ENCODE measurements at places on chromosomes 7 and 10. TPM values are rescaled to one million over a fixed set of nuclear protein-coding genes. Genes with fewer than 3 reads are reported as not detected.

Gene MKI67
- total RNA-seq, result 2.3 TPM

Gene PLEKHS1
- not detected for total RNA-seq

Gene FGFBP3
- total RNA-seq, result 2.3 TPM

Gene NDUFB8
- total RNA-seq, result 376 TPM

Gene ATG9B
- total RNA-seq, result not detected

GRCh38 chr10:8534891-8535290 is 480.4 kb downstream of the GATA3 start:
- H3K27me3 ChIP-seq, result no peaks in the 10 kb centered on the region
- no peaks in the 10 kb centered on the region for H3K36me3 ChIP-seq
- H3K4me1 ChIP-seq, result no peaks in the 10 kb centered on the region
- no peak for DNase-seq

GRCh38 chr10:30701451-30702173 is 72.1 kb upstream of the LYZL2 start:
- H3K4me1 ChIP-seq, result no peaks in the 10 kb centered on the region
- peak overlapping the region; percentile 20 for H3K27ac ChIP-seq
- H3K4me3 ChIP-seq, result no peak overlapping the region
- H3K36me3 ChIP-seq, result no peaks in the 10 kb centered on the region
- no peak for DNase-seq

- H3K4me3 ChIP-seq, result no peak overlapping the region
- H3K36me3 ChIP-seq, result no peaks in the 10 kb centered on the region
- H3K27ac ChIP-seq, result no peak overlapping the region
Observed at GRCh38 chr10:43372765-43373361, 1.4 kb downstream of the FXYD4 start.

DNA sequence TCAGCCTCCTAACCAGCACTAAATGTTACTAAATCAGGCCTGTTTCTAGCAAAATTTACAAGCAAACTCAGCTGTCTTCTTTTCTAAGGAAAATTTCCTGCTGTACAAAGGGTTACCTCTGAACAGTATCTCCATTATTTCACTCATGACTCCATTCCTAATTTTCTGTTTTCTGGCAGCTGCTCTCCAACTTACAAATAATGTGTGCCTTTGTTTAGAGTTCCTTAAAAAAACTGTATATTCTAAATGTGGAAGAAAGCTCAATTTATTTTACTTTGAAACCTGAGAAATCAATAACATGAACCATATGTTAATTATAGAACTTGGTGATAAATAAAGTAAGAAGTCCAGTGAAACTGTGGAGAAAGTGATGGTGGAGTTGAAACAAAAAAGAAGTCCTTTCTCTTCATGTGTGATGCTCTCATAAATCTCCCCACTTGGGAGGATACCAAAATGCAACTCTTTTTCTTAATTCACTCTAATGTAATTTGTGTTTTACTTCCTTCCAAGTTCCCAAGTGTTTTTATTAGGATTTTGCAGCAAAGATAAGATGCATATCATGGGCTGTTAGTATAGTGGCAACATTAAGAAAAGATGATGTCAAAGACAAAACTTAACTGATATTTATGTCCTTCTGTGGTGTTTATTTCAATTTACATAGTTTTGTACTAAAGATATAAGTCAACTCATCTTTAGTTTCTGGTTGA is 74.8 kb downstream of the CDK6 start:
- no peaks in the 10 kb centered on the region for H3K36me3 ChIP-seq
- H3K27ac ChIP-seq, result no peak overlapping the region
- no peaks in the 10 kb centered on the region for H3K27me3 ChIP-seq
- H3K4me3 ChIP-seq, result no peak overlapping the region

- no peaks in the 10 kb centered on the region for H3K4me1 ChIP-seq
- H3K4me3 ChIP-seq, result no peak overlapping the region
- H3K27me3 ChIP-seq, result no peaks in the 10 kb centered on the region
- H3K27ac ChIP-seq, result no peak overlapping the region
Observed at GRCh38 chr10:11144626-11145494, 127.2 kb downstream of the CELF2 start.

GRCh38 chr7:37713613-37714012 is 30.0 kb downstream of the GPR141 start:
- H3K4me3 ChIP-seq, result no peak overlapping the region
- no peaks in the 10 kb centered on the region for H3K27me3 ChIP-seq
- no peaks in the 10 kb centered on the region for H3K36me3 ChIP-seq
- DNase-seq, result no peak
- H3K4me1 ChIP-seq, result no peaks in the 10 kb centered on the region
- no peak overlapping the region for H3K27ac ChIP-seq

DNA sequence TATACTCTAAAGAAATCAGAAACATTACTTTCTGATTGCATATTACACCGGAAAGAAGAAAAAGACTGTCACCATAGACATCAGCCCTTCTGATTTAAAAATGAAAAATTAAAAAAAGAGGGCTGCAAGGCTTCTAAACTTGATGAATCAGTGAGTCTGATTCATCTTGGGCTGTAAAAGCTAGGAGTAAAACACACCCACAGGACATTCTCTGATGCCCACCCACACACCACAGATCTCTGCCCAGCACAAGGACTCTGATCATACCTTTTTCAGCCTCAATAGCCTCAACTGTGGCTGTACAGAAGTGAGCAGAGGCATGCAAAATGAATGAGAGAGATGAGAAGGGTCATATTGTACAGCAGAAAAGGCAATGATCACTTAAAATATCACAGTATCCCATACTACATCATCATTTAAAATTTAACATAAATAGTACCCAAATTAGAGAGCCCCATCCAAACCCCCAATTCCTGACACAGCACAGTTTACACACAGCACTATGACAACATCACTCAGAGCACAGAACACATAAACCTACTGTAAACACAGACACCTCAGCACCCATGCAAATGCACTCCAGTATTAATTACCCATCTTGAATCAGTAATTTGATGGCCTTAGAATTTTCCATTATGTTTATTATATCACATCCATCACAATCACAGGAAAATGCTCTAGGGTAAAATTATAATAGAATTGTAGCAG is 6.4 kb upstream of the MSS51 start:
- DNase-seq, result no peak
- H3K4me3 ChIP-seq, result no peak overlapping the region
- H3K27ac ChIP-seq, result no peak overlapping the region
- H3K36me3 ChIP-seq, result no peaks in the 10 kb centered on the region
- no peaks in the 10 kb centered on the region for H3K27me3 ChIP-seq
- peaks cover 10% of the 10 kb centered on the region for H3K4me1 ChIP-seq

DNA sequence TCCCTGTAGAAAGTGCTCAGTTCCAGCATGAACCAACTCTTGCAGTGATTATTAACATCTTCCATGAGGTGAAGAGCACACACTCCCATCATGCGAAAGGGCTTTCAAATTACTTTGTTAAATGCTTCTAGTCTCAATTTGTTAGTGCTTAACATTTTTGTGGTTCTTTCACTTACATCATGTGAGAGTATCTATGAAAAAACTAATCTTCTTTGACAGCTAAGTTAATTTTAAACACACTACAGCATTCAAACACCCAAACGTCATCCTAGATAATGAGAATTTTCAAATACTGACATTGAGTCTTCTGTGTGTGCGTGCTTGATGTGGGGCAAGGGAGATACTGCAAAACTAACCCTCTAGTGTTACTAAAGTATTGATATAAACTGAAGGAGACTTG is 84.8 kb downstream of the ETV1 start:
- no peak for DNase-seq
